ENCODE measurements at places on chromosomes 6 and 20. TPM values are rescaled to one million over a fixed set of nuclear protein-coding genes. Genes with fewer than 3 reads are reported as not detected.

DNA sequence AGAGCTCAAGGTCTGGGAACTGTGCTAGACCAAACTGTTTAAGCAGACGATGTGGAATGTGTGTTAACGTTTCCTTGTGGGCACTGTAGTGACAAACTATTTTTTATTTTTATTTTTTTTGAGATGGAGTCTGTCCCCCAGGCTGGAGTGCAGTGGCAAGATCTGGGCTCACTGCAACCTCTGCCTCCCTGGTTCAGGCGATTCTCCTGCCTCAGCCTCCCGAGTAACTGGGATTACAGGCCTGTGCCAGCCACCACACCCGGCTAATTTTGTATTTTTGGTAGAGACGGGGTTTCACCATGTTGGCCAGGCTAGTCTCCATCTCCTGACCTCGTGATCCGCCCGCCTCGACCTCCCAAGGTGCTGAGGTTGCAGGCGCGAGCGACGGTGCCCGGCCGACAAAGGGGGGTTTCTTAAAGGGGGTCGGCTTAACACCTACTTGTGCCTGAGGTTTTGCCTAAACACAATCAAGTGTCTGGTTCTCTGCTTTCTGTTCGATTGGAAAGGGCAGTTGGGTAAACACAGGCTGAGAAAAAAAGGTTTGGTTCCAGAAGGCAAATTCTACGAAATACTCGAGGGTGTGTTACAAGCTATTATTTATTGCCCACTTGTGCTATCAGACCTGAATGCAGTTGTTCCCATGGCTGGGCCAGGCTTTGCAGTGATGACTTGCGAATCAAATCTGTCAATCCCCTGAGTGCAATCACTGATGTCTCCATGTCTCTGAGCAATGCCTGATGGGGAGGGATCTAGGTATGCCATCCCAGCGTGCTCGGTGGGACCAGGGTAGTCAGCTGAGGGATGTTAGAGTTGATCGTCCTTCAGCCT, 1.3 kb downstream of the NOP56 start:
- no peak overlapping the region for H3K27ac ChIP-seq
- H3K4me1 ChIP-seq, result peaks cover 18% of the 10 kb centered on the region
- H3K27me3 ChIP-seq, result no peaks in the 10 kb centered on the region
- peaks cover 44% of the 10 kb centered on the region for H3K36me3 ChIP-seq
- DNase-seq, result no peak

DNA sequence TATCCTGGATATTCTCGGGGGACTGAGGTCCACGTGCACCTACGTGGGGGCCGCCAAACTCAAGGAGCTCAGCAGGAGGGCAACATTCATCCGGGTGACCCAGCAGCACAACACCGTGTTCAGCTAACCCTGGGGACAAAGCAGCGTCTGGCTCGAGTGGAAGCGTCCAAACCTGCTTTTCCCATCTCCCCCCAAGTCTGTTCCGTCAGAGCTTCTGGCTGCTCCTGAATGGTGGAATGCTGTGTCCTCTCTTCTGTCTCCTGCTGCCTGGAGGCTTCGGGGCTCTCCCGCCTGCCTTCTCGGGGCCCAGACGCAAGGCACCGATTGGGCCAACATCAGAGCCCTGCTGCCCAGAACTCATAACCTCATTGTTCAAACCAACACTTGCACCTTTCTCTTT, 56.7 kb downstream of the GMPR start:
- H3K27ac ChIP-seq, result no peak overlapping the region
- H3K4me3 ChIP-seq, result no peak overlapping the region
- H3K4me1 ChIP-seq, result no peaks in the 10 kb centered on the region

GRCh38 chr6:25218346-25218745, 60.8 kb upstream of the CARMIL1 start:
- no peaks in the 10 kb centered on the region for H3K27me3 ChIP-seq
- peaks cover 17% of the 10 kb centered on the region for H3K4me1 ChIP-seq
- no peak for DNase-seq
- no peak overlapping the region for H3K4me3 ChIP-seq
- no peaks in the 10 kb centered on the region for H3K36me3 ChIP-seq

GRCh38 chr6:12147557-12148316, 135.6 kb downstream of the HIVEP1 start:
- no peaks in the 10 kb centered on the region for H3K27me3 ChIP-seq
- no peak for DNase-seq
- H3K4me3 ChIP-seq, result 0 out of 2 replicates have a peak overlapping the region, but pooled peaks have one; percentile 12
- no peaks in the 10 kb centered on the region for H3K4me1 ChIP-seq

GRCh38 chr6:74872754-74873476, 332.9 kb downstream of the COL12A1 start:
- H3K27me3 ChIP-seq, result no peaks in the 10 kb centered on the region
- DNase-seq, result no peak
- H3K4me1 ChIP-seq, result no peaks in the 10 kb centered on the region
- no peak overlapping the region for H3K4me3 ChIP-seq
- no peaks in the 10 kb centered on the region for H3K36me3 ChIP-seq

Gene GSTA3
- polyA plus RNA-seq, result not detected

DNA sequence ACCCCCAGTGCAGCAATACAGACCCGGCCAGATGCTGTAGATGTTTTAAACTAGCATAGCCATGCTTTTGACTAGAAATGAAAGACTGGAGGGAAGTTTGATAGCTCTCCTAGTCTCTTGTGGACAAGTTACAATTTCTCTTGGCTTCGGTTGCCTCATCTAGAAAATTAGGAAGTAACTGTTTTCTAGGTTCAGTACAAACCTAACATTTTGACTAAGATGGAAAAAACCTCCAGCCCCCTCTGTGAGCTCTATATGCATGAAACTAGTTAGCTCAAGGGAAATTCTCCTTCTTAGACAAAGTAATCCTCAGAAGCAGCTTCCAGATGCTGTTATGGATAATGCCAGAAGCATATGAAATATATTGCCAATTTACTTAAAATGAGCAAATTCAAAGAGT, 86.6 kb downstream of the RNF144B start:
- no peaks in the 10 kb centered on the region for H3K27me3 ChIP-seq
- no peak overlapping the region for H3K27ac ChIP-seq
- H3K4me1 ChIP-seq, result peaks cover 7% of the 10 kb centered on the region
- no peaks in the 10 kb centered on the region for H3K36me3 ChIP-seq
- no peak for DNase-seq
- no peak overlapping the region for H3K4me3 ChIP-seq

- H3K4me3 ChIP-seq, result no peak overlapping the region
- no peak for DNase-seq
- no peaks in the 10 kb centered on the region for H3K27me3 ChIP-seq
- no peak overlapping the region for H3K27ac ChIP-seq
- no peaks in the 10 kb centered on the region for H3K36me3 ChIP-seq
Observed at GRCh38 chr20:31590717-31591225, 14.3 kb upstream of the ID1 start.

Gene TFAP2B
- polyA plus RNA-seq, result 1.1 TPM

- no peaks in the 10 kb centered on the region for H3K4me1 ChIP-seq
- no peak overlapping the region for H3K4me3 ChIP-seq
- DNase-seq, result no peak
- no peak overlapping the region for H3K27ac ChIP-seq
Observed at GRCh38 chr6:157278171-157278570, 45.1 kb downstream of the TMEM242 start.

GRCh38 chr6:113860181-113860955, 3.2 kb downstream of the MARCKS start:
- peak; percentile 65 for DNase-seq
- H3K4me3 ChIP-seq, result peak overlapping the region; percentile 100
- peaks cover 33% of the 10 kb centered on the region for H3K36me3 ChIP-seq
- H3K4me1 ChIP-seq, result peaks cover 15% of the 10 kb centered on the region

- H3K4me1 ChIP-seq, result no peaks in the 10 kb centered on the region
- H3K36me3 ChIP-seq, result no peaks in the 10 kb centered on the region
- H3K4me3 ChIP-seq, result no peak overlapping the region
- no peak overlapping the region for H3K27ac ChIP-seq
- DNase-seq, result no peak
Observed at GRCh38 chr6:1070085-1070521, 241.8 kb upstream of the FOXQ1 start.

DNA sequence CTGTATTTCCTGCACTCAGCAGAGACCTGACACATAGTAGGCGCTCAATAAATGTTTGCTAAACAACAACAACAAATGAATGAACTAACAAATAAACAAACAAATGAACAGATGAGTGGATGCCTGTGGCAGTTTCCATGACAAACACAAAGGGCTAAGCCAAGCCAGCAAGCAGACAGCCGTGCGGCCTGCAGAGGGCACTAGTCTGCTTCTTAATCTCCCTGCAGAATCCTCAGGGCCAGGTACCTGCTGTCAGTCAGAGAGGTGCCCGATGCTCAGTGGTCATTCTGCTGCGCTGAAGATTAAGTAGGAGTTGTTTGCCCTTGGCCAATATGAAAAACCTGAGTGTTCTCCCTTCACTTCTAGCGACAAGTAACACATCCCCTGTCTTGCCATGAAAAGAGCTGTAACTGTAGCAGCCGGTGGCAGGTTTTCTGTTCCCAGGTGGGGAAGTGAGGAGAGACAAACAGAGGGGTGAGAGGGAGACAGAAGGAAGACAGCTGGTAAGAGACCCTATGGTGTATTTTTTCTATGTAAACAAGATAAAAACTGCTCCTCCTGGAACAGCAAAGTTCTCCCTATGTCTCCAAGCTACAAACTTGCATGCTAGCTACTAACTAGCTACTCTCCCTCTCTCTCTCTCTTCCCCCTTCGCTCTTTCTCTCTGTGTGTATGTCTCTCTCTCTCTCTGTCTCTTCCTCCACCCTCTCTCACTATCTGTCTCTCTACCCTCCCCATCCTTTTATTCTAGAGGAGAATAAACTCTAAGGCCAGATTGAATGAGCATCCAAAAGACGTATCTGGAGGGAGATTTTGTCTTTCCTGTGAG, at the start of gene MC3R:
MC3R (plus strand) TSS at position 779 of the 829 bp plus-strand sequence. CDS start 112 bp downstream, outside the sequence.
- peak; percentile 52 for DNase-seq
- H3K27ac ChIP-seq, result no peak within 1 kb of the TSS
- H3K36me3 ChIP-seq, result no peaks in the 10 kb centered on the region
- no peak within 1 kb of the TSS for H3K4me3 ChIP-seq

Gene PCK1
- polyA plus RNA-seq, result not detected

Gene ABHD16B
- not detected for polyA plus RNA-seq

DNA sequence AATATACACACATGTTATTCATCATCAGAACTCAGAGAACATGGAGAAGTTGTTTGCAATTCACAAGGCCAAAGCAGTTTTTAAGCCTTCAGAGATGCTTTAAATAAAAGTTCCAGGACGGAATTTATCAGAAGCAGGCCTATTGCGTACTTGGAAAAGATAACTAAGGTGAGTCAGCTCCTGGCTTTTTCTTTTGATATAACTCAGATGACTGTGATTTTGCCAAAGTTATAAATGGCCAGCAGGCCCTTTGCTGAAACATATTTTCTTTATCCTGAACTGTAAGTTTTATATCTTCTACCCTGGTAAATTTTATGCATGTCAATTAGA, 55.0 kb upstream of the PLCB1 start:
- no peaks in the 10 kb centered on the region for H3K27me3 ChIP-seq
- DNase-seq, result no peak
- H3K27ac ChIP-seq, result peak overlapping the region; percentile 86
- no peaks in the 10 kb centered on the region for H3K4me1 ChIP-seq
- no peaks in the 10 kb centered on the region for H3K36me3 ChIP-seq
- no peak overlapping the region for H3K4me3 ChIP-seq

Gene DACT2
- not detected for polyA plus RNA-seq

Data from SK-N-SH (cell line).